ENCODE measurements at places on chromosomes 13 and 19.

- no peak for DNase-seq
Observed at GRCh38 chr19:31430381-31430780, 81.1 kb upstream of the TSHZ3 start.

- DNase-seq, result no peak
Observed at GRCh38 chr19:3338541-3339181, 27.7 kb upstream of the NFIC start.

DNA sequence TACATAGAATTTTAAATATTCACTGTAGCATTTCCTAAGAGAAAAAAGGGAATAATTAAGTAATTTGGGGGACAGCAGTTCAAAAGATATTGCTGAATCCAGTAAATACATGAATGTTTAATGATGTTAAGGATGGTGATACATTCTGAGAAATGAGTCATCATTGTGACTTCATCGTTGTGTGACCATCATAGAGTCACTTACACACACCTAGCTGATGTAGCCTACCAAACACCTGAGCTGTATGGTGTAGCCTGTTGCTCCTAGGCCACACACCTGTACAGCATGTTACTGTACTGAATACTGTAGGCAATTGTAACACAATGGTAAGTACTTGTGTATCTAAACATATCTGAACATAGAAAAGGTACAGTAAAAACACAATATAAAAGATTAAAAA is 34.8 kb downstream of the ATP7B start:
- DNase-seq, result no peak

DNA sequence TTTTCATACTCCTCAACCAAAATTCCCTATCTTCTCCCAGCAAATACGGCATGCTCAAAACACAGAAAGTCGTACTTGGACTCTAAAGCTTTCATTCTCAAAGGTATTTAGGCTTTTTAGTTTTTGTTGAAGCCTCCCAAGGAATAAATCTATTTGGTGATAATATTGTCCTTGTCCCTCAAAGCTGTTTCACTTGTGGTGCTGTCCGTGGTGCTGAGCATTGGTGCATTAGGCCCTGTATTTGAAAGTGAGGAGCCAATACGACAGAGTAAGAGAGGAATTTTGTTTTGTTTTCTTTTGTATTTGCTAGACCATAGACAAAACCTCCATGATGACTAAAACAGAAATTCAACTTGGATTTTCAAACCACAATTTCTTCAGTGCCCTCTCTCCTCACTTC is 3.2 kb upstream of the LGALS13 start:
- DNase-seq, result peak; percentile 26

GRCh38 chr13:99376132-99376531 is 68.9 kb upstream of the GPR183 start:
- no peak for DNase-seq

DNA sequence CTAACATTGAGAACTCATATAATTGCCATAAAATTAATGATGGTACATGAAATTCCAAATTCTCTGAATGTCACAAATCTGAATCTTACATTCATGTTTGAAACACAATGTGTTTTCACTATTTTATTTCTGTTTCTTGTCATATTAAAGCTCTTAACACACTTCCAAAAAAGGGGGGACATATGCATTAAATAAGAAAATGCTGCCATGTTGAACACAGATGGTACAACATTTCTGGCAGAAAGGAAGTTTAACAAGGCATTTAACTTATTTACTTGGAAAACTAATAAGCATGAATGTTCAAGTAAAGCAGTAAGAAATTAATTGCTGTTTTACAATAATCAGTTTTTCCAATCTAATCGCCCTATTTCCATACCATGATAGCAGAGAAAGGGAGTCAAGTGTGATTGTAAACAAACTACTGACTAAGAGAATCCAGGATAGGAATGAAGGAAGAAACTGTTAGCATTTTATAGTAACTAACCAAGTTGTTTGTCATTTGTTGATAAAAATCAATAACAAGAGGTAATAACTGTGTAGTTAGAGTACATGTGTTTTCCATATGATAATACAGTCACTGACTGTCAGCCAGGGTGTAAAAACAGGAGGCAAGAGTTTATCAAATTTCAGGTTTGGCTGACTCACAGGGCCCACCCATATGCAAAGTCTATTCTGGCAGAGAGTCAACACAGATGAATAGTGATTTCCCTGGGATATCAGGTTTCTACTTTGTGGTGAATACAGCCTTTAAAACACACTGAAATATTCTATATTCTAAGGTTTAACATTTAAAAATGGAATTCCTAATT is 5.7 kb upstream of the FOXO1 start:
- DNase-seq, result no peak

- no peak for DNase-seq
Observed at GRCh38 chr19:3041327-3041726, 12.2 kb upstream of the TLE2 start.

DNA sequence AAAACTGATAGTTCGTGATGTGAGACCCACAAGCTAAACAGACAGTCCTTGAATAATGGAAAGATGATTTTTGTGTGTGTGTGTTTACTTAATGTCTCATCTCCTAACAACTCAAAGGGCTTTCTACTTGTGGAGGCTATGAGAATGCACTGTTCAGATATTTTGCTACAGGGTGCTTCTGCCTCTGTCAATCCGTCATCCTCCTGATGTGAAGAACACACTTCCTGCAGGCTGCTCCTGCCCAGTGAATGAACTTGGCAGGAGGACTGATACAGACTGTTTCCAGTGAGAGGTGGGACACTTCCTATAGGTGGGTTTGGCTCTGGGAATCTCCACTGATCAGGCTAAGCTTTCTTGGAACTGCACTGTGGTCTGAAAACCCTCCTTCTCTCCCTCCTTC is 168.4 kb upstream of the STARD13 start:
- no peak for DNase-seq

GRCh38 chr13:33249066-33249465 is 36.5 kb downstream of the STARD13 start:
- DNase-seq, result no peak

- no peak for DNase-seq
Observed at GRCh38 chr19:32471095-32471494, 65.5 kb downstream of the DPY19L3 start.

GRCh38 chr13:33244907-33245287 is 40.7 kb downstream of the STARD13 start:
- DNase-seq, result no peak

- no peak for DNase-seq
Observed at GRCh38 chr19:32053376-32053775, 292.0 kb upstream of the ZNF507 start.

- DNase-seq, result no peak
Observed at GRCh38 chr13:21580736-21581135, 23.2 kb downstream of the MICU2 start.

- no peak for DNase-seq
Observed at GRCh38 chr13:44160591-44161191, 212.9 kb upstream of the SERP2 start.

DNA sequence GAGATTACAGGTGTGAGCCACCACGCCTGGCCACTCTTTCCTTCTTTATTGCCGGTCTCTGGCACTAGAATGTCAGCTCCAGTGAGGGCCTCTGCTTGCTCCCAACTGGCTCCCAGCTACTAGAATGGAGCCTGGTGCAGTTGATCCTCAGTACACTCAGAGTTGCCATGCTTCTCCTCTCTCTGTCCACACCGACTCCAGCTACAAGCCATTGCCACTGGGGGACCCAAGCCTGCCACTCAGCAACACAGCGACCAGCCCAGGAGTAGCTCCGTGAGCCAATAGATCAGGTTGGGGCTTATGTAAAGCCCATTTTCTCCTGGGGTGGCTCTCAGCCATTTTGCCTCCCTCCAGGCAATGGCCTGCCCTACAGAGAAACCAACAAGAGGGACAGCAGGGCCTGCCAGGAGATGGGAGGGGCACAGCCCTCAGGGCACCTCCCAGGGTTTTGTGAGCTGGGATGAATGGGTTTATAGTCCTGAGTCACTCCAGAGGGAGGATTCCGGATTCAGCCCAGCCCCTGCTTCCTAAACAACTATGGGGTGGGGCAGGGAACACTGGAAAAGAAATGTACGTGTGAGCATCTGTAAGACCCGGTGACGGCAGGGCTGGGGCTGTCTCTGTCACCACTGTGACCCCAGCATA is 36.5 kb downstream of the OPA3 start:
- DNase-seq, result no peak

DNA sequence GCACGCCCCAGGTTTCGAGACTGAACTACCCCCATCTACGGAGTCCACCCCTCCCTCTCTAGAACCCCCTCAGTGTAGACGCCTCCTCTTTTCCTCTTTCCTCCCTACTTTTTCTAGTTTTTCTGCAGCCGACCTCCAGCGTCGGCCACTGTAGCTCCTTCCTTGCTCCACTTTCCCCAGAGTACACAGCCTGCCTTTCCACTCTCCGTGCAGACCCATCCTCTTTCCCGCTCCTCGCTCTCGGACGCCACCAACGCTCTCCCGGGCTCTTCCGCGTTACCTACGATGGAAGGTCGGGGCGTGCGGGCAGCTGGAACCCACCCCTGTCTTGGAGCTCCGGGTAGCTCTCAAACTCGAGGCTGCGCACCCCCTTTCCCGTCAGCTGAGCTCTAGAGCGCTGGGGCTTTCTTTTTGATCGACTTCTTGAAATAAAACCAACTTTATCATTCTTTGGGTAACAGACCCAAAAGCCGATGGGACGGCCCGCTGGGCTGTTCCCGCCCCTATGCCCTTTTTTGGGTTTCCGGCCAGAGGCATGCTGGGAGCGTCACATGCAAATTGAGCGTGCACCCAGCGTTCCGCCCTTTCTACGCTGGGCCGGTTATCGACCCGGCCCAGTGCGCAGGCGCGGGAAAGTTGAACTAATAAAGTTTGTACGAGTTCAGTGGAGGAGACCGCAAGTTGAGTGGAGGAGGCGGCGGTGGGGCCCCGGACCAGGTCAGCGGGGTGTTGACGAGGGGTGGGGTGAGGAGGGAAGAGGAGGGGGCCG is at the start of the genes BCL2L12 and IRF3:
TSS of gene BCL2L12 (plus strand) at position 583 of the 769 bp plus-strand sequence. CDS start 760 bp downstream, outside the sequence.
TSS of gene IRF3 (minus strand) at position 507 of the 769 bp plus-strand sequence. CDS start 1,019 bp downstream, outside the sequence.
- DNase-seq, result peak; percentile 99

GRCh38 chr13:75258159-75258782 is 223.7 kb downstream of the TBC1D4 start:
- DNase-seq, result no peak

- no peak for DNase-seq
Observed at GRCh38 chr19:45939792-45940514, 25.4 kb upstream of the NANOS2 start.

- DNase-seq, result no peak
Observed at GRCh38 chr13:45847554-45848224, 3.9 kb downstream of the SIAH3 start.

DNA sequence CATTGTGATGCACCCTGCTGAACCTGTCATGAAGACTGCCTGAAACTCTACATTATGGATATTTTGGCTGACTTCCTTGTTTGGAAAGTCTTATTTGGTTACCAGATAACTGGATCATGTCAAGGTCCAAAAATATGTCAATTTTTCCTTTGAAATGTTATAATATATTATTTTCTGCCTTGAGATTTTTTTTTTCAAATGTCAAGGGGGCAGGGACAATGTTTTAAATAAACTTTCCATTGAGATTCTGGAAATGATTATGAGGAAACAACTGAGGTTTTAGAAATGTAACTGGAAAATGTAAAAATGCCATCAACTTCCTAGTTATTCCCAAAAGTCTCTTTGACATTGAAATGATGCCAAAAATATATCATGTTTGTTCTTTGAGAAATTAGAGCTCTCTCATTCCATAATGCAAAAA is 117.0 kb downstream of the RFC3 start:
- no peak for DNase-seq

DNA sequence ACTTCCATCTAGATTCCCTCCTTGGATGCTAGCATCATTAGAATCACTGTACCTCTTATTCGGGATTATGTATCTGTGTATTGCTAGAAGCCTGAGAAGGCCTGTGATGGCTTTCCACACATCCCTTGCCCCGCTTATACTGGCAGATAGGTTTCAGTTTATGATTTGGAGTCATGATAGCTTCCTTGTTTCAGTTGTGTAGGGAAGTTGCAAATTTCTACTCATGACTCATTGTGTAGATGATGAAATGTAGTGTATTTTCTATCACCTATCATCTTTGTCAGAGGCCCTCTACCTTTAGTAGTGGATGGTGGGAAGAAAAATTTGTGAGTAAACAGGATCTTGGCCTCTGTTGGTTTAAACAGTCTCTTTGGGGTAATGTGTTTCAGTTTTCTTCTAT is 165.2 kb downstream of the GGACT start:
- DNase-seq, result no peak

DNA sequence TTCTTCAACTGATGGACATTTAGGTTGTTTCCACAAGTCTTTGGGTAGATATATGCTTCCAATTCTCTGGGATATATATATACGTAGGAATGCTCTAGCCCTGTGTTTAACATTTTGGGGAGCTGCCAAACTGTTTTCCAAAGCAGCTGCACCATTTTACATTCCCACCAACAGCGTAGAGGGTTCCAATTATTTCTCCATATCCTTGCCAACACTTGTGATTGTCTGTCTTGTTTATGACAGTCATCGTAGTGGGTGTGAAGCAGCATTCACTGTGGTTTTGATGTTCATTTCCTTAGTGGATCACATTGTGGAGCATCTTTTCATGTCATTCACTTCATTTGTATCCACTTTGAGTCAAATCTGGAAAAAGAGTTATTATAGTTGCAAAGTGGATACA is 4.7 kb upstream of the CBLC start:
- DNase-seq, result no peak
